ENCODE measurements at places on chromosomes 7 and 10.
A peak's percentile ranks its signal among the peaks of the same experiment; 100 is the strongest.

DNA sequence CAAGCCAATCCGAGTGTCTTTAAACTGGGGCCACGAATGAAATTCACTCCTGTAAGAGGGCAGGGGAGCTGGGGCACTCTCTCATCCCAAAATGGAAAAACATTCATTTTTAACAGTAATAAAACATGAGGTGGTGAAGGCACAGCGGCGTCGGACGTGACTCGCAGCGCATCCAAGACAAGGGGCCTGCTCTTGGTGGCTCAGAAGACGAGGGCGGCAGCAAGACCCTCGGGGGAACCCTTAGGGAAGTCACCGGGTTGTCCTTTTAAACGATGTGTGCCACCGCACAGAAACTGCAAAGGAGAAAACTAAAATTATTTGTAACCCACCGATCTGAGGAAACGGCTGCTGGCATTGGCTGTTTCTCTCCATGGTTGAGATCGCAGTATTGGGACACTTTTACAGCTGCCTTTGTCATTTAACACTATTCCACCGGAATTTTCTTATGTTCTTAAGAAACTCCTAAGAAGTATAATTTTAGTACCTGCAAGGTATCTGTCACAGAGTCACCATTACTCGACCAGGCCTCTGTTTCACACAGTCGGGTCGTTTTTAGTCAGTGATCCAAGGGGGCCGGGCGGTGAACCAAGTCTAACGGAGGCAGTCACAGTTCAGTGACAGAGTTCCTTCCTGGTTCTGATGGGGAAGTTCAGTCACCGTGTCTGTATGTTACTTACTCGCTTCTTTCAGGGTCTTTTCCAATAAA lies 159.3 kb downstream of the PTPRN2 start:
- no peak for DNase-seq

DNA sequence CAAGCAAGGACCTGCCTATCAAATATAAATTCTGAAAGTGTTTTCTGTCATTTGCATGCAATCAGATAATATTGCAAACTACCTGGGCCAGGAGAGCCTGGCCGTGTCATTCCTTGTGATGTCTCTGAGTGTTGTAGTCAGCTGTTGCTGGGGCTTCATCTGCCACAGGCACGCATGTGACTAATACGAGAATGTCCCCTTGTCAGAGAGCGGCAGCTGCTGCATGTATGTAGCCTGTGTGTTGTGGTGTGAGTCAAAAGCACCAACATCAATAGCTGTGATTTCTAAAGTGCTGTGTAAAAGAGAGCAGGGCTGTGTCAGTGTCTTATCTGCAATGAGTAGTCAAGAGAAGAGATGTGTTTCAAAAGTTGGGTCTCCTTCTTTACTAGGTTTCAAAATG lies 155.4 kb downstream of the POU6F2 start:
- DNase-seq: no peak

DNA sequence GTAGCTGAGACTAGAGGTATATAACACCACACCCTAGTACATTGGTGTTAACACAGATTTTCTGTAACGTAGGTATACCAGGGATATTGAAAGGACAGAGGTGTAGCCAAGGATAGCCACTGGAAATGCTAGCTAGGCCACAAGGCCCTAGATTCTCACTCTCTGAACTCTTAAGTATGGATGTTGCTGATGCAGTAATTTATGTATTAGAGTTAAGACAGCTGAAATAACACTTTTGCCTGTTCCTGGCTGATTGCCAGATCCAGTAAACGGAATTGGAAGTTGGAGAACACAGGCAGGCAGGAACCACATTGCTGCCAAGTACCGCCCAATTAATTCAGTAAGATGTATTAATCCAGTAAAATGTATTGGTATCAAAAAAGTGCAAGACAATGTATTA lies 1.8 kb downstream of the CALU start:
- no peak for DNase-seq

GRCh38 chr10:5897504-5897903 lies 7.5 kb downstream of the FBH1 start:
- DNase-seq: no peak

DNA sequence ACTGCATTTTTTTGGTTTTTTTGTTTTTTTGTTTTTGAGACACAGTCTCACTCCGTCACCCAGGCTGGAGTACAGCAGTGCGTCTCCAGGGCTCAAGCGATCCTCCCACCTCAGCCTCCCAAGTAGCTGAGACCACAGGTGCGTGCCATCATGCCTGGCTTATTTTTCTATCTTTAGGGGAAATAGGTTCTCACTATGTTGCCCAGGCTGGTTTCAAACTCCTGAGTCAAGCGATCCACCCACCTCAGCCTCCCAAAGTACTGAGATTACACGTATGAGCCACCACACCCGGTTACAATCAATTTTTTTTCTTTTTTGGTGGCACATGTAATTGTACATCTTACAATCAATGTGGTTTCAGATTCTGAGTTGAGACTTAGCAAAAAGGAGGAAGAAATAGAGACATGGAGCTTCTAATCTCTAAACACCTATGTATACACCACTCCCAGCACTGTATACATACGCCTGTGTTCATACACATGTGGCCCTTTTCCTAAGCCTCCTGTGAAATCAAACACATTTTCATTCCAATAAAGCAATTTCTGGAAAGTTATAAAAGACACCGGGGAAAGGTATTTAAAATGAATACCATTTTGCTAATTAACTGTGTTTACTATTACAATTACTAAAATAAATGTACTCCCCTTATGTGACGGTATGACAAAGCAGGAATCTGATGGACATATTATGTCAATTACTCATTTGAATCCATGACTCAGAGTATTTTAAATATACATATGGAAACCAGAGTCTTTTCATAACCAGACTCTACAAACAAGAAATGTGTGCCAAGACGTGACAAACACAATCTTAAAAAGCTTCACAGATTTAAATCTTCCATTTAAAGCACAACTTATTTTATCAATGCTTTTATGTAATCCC lies 40.9 kb downstream of the SMURF1 start:
- DNase-seq: no peak

- no peak for DNase-seq
Observed at GRCh38 chr10:72062382-72062781, 26.0 kb downstream of the SPOCK2 start.

GRCh38 chr10:61933859-61934555 lies 32.5 kb downstream of the ARID5B start:
- DNase-seq: no peak

DNA sequence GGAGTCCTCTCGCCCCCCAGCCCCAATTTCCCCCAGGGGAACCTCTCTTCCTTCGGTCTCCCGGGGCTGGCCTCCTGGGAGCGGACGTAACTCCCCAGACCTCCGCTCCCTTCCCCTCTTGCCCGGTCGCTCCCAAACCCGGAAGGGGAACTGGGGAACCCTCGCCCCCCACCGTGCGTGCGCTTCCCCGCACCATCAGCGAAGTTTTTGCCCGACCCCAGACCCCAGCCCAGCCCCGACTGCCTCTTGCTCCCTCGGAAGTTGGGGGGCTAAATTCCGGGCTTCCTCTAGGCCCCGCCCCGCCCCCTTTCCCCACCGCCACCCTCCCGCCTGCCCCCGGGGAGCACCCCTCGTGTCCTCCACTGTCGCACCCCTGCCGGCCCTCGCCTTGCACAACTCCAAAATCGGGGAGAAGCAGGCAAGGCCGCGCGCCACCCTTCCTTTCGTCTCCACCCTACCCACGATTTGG lies 436 bp downstream of the GNB2 start:
- no peak for DNase-seq

- DNase-seq: no peak
Observed at GRCh38 chr7:36309716-36310115, 79.9 kb upstream of the ANLN start.

GRCh38 chr10:69831231-69831855 lies 29.6 kb downstream of the COL13A1 start:
- DNase-seq: no peak

- no peak for DNase-seq
Observed at GRCh38 chr10:129779126-129780111, 184.7 kb downstream of the EBF3 start.

GRCh38 chr10:78457804-78458482 lies 424.3 kb downstream of the RPS24 start:
- DNase-seq: no peak

GRCh38 chr7:136030867-136031318 lies 53.7 kb upstream of the MTPN start:
- DNase-seq: no peak

GRCh38 chr7:23721456-23721855 lies 11.4 kb downstream of the STK31 start:
- no peak for DNase-seq

GRCh38 chr10:27099448-27099847 lies 846 bp downstream of the ANKRD26 start:
- DNase-seq: no peak

GRCh38 chr10:132570771-132571649 lies 33.4 kb downstream of the INPP5A start:
- no peak for DNase-seq

DNA sequence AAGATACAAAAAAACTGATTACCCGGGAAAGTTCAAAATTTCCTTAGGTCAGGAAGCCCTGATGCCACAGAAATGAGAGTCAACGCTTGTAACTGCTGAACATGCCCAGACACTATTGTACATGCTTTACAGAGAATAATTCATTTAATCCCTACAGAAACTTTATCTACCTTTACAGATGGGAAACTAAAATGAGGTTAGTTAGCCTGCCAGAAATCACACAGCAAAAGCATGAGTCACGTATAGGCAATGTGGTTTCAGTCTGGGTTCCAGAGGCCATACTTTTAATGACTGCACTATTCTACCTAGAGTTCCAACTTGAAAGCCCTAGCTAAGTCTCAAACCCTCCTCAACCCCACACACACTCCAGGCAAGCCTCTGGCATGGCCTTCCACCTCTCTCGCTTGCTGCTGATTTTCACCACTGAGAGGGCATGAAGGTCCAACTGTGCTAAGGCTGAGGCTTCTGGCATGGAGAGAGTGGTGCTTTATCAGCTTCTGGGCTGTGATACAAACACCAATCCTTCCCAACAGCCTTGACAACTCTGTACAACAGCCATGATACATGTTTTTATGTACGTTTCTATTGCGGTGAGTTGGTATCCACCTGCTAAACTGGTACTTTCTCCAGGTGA lies 1011.2 kb upstream of the GHITM start:
- DNase-seq: no peak

DNA sequence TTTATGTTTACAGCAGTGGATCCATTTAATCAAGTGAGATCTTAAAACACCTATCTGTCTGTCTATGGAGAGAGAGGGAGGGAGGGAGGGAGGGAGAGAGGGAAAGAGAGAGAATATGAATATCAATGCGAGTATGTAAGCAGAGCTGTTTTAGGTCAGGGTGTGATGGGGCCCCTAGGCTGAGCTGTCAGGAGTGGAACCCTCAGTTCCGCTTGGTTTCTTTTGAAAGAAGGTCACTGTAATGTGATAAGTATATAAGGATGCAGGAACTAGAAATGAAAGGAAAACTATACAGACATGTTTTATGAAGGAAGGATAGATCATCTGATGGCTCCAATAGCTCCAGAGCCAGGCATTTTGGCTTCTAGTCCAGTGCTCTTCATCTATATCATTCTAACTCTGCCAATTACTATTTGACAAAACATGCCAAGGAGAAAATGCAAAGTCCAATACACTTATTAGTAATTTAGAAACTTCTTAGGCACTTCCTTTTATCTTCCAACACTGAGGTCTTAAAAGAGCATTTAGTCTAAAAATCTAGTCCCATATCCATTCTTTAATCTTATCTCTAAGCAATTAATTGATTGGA lies 70.3 kb downstream of the NRCAM start:
- DNase-seq: peak; percentile 92
